ENCODE measurements at places on chromosomes 2 and 18. TPM values are rescaled to one million over a fixed set of nuclear protein-coding genes. Genes with fewer than 3 reads are reported as not detected.

- peaks cover 4% of the 10 kb centered on the region for H3K36me3 ChIP-seq
- no peak overlapping the region for H3K4me3 ChIP-seq
- no peaks in the 10 kb centered on the region for H3K27me3 ChIP-seq
- DNase-seq: no peak
Measured at GRCh38 chr2:233882353-233882752, 14.2 kb upstream of the MSL3B start.

GRCh38 chr2:239305771-239306170, 95.0 kb downstream of the HDAC4 start:
- H3K36me3 ChIP-seq: no peaks in the 10 kb centered on the region
- DNase-seq: no peak
- H3K4me3 ChIP-seq: no peak overlapping the region
- no peaks in the 10 kb centered on the region for H3K27me3 ChIP-seq
- no peaks in the 10 kb centered on the region for H3K4me1 ChIP-seq

DNA sequence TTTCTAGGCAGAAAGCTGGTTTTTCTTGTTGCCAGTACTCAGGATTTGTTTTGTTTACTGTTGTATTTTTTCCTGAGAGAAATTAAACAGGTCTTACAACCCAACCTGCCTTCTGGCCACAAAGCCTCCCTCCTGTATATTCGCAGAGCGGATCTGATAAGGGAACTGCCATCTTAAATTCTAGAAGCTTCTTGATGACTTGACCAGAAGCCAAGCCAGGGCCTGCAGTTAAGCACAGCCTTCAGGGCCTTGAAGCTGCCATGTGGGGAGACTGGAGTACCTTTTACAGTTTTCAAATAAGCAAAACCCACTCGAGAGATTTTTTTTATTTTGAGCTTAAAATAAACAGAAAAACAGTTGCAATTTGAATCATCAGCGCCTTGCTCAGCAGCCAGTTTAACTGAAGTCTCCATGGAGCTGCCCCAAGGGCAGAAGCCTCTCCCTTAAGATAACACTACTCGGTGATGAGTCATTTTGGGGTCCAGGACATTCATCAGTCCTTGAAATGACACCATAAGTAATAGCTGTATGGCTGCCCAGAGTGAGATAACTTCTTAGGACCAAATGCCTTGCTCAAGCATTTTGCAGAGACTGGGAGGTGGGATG, 51.5 kb upstream of the PHLPP1 start:
- no peaks in the 10 kb centered on the region for H3K36me3 ChIP-seq
- no peak overlapping the region for H3K27ac ChIP-seq

DNA sequence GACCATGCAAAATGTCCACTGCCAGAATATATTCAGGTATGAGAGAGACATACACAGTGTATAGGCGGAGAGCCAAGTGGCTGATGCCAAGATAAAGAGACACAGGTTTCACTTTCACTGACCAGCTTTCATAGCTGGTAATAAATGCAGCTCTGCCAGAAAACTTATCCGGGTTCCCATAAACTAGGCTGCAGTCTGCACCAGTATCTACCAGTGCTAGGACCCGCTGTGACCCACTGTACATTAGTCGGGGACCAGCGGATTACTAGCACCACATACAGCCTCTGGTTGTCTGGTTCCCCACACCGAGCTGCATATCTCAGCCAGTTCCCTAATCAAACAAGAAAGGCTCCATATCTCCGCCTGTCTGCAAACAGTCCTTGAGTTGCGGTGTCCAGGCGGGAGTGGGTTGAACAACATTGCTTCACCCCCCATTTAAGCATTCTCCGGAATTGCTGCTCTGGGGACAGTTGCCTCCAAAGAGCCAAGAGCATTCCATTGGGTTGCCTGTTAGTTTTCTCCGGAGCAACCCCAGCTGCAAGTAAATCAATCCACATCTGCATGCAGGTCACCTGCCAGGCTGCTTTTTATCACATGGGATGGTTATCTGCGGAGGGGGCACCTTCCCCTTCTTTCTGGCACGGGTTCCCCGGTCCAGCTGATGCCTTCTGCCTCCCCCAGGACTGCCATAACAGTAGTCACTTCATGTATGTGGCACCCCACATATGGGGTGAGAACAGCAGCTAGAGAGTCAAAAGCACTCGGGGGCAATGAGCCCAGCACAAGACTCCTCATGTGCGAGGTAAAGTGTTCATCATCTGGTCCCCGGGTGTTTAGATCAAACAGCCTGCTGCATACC, 18.0 kb upstream of the KLHL23 start:
- no peak overlapping the region for H3K27ac ChIP-seq
- no peaks in the 10 kb centered on the region for H3K4me1 ChIP-seq
- no peaks in the 10 kb centered on the region for H3K27me3 ChIP-seq
- no peak overlapping the region for H3K4me3 ChIP-seq
- peaks cover 9% of the 10 kb centered on the region for H3K36me3 ChIP-seq

DNA sequence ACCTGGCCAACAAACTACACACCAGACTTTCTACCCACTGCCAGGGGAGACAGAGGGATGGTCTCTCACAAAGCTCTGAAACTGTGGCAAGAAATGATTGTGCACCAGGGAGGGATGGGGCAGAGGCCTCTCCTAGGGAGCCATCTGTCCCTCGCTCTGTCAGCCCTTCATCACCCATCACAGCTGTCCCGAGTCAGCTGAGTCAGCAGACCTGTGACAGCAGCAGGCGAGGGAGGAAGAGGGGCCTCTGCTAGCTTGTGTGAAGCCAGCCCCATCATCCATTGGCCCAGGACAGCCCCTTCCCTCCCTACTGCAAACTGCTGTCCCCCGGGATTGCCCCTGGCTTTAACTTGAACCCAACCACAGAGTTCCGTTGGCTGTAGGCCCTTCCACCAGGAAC, 5.0 kb downstream of the SH2D6 start:
- DNase-seq: no peak
- no peak overlapping the region for H3K27ac ChIP-seq
- no peaks in the 10 kb centered on the region for H3K36me3 ChIP-seq
- H3K4me1 ChIP-seq: peaks cover 7% of the 10 kb centered on the region
- no peaks in the 10 kb centered on the region for H3K27me3 ChIP-seq

GRCh38 chr2:97699765-97700444, 13.5 kb upstream of the ZAP70 start:
- no peaks in the 10 kb centered on the region for H3K36me3 ChIP-seq
- no peak overlapping the region for H3K27ac ChIP-seq
- no peaks in the 10 kb centered on the region for H3K27me3 ChIP-seq
- no peak overlapping the region for H3K4me3 ChIP-seq

DNA sequence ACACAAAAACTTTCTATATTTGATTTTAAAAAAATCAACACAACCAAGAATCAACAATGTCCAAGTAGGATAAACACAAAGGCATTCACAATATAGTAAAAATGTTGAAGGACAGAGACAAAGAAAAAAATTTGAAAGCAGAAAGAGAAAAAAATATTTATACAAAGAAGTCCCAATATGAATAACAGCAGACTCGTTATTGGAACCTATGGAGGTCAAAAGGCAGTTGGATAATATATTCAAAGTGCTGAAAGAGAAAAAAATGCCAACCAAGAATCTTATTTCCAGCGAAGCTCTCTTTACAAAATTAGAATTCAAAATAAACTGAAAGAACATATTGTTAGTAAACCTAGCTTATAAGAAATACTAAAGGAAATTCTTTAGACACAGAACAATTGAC, 859.5 kb downstream of the LRP1B start:
- H3K4me1 ChIP-seq: no peaks in the 10 kb centered on the region
- DNase-seq: no peak
- H3K4me3 ChIP-seq: no peak overlapping the region
- no peaks in the 10 kb centered on the region for H3K27me3 ChIP-seq
- H3K36me3 ChIP-seq: no peaks in the 10 kb centered on the region

DNA sequence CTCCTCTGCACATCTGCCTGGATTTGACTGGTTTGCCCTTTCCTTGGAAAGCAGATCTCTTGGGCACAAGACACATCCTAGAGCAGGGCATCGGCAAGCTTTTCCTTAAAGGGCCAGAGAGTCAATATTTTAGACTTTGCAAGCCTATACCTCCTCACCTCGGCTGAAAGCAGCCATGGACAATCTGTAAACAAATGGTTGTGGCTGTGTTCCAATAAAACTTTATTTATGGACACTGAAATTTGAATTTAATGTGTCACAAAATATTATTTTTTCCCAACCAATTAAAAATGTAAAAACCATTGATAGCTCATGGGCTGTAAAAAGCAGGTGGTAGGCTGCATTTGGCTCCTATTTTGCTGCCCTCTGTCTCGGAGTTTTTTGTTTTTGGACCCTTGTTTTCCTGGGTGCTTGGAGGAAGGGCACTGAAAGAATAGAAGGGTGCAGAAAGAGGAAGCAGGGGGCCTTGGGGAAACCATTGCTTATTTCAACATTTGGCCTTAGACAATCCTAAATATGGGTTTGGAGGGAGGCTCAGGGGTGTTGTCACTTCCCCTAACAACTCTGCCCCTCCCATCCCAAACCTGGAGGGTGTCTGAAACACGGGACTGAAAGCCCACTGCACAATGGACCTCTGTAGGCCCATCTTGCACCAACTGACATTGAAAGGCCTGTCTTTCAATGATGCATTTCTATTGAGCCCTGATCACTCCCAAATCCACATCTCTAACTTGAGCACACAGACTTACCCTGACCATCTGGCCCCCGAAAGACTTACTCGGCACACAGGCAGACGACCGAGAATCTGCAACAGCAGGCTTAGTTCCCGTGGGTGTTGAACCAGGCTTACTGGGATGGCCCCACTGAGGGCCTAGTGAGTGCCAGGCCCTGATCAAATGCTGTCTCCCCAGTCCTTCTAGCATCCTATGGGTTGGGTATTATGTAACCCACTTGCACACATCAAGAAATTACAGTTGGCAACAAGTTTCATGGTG, 7.1 kb upstream of the ZFP36L2 start:
- peaks cover 2% of the 10 kb centered on the region for H3K4me1 ChIP-seq
- H3K4me3 ChIP-seq: no peak overlapping the region
- H3K36me3 ChIP-seq: no peaks in the 10 kb centered on the region

Gene SH3BP4
- 93.8 TPM for total RNA-seq

Gene KLHL30
- not detected for total RNA-seq

Gene EPAS1
- total RNA-seq: 1.4 TPM

Gene TUBA3D
- total RNA-seq: 0.18 TPM

Data from H9 (cell line).